NCI-H1417 treated with DMSO at 0.1 percent for 48 hours (cell line): ENCODE measurements at places on chromosomes 4 and X.

DNA sequence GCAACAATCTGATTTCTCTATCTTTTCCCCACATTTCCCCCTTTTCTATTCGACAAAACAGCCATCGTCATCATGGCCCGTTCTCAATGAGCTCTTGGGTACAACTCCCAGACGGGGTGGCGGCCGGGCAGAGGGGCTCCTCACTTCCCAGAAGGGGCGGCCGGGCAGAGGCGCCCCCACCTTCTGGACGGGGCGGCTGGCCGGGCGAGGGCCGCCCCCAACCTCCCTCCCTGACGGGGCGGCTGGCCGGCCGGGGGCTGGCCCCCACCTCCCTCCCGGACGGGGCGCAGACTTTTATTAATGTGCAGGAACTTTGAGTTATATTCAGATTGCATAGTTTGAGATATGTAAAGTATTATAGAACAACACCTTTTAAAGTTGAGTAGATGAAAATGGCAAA is 64.4 kb upstream of the HPGD start:
- DNase-seq: no peak

DNA sequence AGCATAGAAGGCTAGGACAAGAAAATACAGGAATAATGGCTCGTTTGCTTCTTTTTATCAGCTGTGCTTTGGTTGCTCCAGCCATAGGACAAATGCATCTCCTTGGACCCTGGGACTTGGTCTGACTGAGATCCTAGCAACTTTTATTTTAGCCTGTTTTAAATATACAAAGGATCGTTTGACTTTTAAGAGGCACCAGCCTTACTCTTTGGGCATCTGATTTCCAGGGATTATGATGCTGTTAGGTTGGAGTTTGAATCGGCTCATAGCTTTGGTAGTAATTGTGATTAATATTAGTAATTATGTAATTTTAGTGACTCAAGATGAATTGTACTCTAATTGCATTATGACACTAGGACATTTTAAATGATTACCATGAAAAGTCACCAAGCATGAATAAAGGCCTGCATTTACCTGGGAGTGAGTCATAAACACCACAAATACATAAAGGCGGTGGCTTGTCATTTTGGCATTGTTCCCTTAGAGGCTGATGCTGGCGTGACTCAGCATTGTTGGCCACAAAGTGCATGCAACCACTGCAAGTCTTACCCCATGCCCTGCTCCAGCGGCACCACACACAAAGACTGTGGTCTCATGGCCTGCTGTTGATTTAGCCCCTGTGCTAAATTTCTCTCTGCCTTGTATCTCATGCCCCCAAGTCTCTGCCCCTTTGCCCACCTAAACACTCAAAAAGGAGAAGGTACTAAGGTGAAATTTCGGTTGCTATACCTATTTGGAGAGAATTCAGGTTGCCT is 12.4 kb downstream of the GPAT3 start:
- peak; percentile 67 for DNase-seq

GRCh38 chr4:187236209-187236890 is 512.7 kb upstream of the FAT1 start:
- no peak for DNase-seq

DNA sequence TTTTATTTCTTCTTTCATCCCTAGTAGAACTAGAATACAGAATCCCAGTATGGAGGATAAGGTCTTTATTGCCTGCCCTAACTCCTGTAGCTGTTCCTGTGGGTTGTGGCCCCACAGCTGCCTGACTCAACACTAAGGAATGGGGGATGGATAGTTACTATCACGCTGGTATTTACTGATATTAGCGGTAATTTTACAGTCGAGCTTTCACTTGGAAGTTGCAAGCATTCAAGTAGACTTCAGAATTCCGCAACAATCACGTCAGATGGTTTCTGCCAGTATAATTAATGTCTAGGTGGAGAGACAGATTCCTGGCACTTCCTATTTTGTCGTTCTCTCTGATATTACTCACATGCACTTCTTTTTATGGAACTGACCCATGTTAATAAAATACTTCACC is 489.8 kb downstream of the PABPC4L start:
- no peak for DNase-seq

GRCh38 chr4:141898346-141898745 is 262.0 kb downstream of the IL15 start:
- DNase-seq: no peak
